ENCODE measurements at places on chromosomes 3 and 15. TPM values are rescaled to one million over a fixed set of nuclear protein-coding genes. Genes with fewer than 3 reads are reported as not detected.

DNA sequence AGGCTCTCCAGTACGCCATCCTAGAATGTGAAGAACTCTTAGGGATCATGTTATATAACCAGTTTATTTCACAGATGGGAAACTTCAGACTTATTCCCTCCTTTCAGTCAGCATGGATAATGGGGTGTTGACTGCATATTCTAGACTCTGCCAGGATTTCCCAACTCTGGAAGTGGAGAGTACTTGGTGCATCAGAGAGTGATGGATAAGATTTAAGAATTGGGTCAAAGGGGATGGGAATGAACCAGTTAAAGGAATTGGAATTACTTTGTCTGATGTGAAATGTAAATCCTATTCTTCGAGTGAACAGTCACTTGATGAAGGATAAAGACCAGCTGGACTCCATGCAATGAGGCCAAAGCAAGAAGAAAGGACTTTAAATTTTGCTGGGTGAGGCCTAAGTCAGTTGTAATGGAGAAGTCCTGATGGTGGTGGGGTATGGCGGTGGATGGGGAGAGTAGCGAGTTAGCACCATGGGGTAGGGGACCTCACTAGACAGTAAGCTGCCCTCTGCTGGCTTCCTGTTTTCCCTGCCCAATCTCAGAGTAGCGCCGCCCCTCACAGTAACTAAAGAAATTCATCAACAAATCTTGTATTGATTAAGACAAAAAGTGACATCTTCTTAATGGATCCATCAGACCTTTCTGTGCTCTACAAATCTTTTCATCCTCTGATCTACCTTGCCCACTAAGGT lies 7.3 kb upstream of the CACNA1D start:
- no peak for DNase-seq

DNA sequence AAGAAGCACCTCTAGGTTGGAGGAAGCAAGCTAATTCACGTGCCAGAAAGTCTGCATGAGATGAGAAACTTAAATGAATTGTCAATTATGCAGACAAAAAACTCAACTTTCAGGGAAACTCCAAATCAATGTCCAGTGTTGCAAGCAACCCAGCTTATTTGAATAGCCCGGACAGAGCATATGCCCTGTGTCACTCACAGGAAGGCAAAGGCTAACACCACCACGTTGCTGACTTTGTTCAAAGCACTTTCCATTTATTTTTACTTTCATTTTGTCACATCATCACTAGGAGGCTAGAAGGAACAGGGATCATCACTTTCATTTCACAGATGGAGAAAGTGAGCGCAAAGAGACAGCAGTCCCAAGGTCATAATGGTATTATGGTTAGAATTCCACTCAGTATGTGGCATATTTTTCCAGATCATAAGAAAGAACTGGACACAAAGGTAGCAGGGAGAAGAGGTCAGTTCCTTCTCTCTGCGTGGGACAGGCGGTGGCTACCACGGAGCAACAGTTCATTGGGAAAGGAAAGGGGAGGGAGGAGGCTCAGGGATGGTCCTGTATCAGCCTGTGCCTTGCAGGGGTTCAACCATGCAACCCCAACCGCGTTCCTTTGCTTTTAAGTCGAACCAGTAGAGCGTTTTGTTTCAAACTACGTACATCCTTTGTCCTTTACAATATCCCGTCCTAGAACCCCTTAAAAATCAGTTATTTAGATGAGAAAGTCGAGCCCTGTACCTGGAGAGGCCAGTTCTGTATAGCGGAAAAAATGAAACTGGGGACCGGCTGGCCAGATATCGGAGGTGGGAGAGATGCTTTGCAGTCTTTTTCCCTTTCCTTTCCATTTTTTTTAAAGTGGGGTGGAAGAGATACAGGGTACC lies 1.1 kb downstream of the HEG1 start:
- peak; percentile 55 for DNase-seq

The OR5K4 gene
- not detected for total RNA-seq

The CLDN18 gene
- total RNA-seq: not detected

DNA sequence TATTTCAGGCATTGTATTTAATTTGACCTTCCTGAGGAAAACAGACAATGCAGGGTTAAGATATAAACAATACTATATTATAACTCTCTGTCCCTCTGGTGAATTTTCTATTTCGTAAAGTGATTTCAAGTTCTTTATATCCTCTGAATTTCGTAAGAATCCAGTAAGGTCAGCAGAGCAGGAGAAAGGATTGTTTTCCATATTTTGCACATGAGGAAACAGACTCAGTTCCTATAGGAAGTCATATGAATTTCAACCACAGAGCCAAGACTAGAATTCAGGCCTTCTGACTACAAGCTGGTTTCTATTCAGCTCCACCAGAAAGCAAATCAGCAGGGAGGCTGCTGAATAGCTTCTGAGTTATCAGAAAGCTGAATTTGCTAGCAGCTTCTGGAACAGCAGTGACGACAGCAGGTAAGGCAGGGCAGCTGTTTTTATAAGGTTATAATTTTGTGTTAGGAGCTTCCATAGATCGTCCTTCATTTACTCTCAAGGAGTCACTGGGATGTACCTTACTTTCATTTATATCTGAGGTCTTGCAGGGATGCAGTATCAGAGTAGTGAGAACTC lies 11.1 kb upstream of the PLAAT1 start:
- no peak for DNase-seq

GRCh38 chr15:95561463-95561862 lies 769.0 kb upstream of the NR2F2 start:
- no peak for DNase-seq

The ENTPD3 gene
- not detected for total RNA-seq

GRCh38 chr15:58517682-58518525 lies 86.1 kb downstream of the LIPC start:
- DNase-seq: peak; percentile 22

- DNase-seq: peak; percentile 28
These were observed 93.7 kb downstream of the NFKBIZ start for GRCh38 chr3:101943029-101943428.

DNA sequence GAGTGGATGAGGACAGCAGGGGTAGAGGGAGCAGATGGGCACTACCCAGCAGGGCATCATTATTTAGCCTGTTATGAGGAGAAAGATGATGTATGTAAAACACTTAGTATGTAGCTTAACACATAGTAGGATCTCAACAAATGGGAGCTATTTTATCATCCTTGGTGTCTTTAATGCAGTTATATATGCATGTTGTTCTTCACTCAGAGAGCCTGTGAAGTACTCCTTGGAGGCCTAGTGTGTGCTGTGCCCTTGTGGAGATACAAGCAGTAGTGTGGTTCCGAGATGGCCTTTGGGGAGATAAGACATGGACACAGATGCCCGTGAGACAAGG lies 124.2 kb downstream of the LIPC start:
- no peak for DNase-seq

The ISLR2 gene
- not detected for total RNA-seq

All from B cell (primary cell).